NCI-H460 (cell line): ENCODE measurements at places on chromosomes 1 and 21. TPM values are rescaled to one million over a fixed set of nuclear protein-coding genes. Genes with fewer than 3 reads are reported as not detected.

DNA sequence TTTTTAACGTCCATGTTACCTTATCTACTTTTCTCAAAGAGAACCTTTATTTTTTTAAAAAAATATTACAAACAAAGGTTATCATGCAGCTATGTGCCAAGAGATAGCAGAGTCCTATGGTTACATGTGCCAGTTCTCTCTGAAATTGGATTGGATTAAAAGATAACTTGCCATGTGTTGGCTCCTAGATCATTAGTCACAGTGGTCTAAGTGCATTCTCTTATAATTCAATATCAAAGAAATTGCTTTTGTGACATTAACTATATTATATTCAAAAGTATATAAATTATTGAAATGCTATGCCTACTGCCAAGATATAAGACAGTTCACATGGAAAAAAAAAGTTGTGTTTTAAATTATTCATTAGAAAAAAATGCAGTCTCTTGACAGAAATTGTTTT is 494.2 kb downstream of the NEGR1 start:
- DNase-seq: no peak

GRCh38 chr1:103265551-103265950 is 157.2 kb upstream of the COL11A1 start:
- DNase-seq: no peak

DNA sequence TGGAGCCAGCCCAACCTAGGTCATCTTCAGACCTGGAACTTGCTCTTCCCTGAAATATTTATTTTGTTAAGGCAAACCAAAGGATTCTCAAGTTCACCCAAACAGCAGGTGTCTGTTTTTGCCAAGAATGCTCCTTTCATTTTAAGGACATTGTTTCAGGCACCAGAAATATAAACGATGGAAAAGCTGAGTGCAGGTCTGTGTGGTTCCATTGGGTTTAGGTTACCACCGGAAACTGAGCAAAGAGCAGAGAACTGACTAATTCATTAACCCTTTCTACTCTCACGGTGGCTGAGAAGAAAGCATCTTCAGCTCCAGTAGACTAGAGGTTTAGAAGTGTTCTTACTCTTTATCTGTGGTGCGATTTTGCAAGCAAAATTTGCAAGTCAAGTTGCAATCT is 38.0 kb upstream of the ZC3H11B start:
- no peak for DNase-seq

- no peak for DNase-seq
Measured at GRCh38 chr1:157975228-157975950, 18.1 kb upstream of the KIRREL1 start.

GRCh38 chr1:210311726-210312493 is 16.8 kb upstream of the HHAT start:
- no peak for DNase-seq

FAAH gene
- total RNA-seq: 0.17 and 0.54 TPM in 2 replicates

SLC22A15 gene
- total RNA-seq: 0.14 and 0.42 TPM in 2 replicates
